NCI-H1417 treated with DMSO at 0.1 percent for 48 hours (cell line): ENCODE measurements at places on chromosomes 16 and 17.

DNA sequence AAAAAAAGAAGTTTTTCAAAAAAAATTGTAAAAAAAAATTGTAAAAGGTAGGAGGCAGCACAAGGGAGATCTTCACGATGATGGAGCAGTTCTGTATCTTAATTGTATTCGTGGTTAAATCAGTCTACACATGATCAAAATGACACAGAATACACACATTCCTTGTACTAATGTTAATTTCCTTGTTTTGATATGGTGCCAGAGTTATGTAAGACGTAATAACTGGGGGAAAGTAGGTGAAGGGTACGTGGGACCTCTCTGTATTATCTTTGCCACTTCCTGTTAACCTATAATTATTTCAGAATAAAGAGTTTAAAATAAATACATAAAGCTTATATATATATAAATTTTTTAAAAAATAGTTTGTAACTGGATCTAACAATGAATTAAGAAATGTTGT is 36.8 kb downstream of the HELZ start:
- DNase-seq: no peak

DNA sequence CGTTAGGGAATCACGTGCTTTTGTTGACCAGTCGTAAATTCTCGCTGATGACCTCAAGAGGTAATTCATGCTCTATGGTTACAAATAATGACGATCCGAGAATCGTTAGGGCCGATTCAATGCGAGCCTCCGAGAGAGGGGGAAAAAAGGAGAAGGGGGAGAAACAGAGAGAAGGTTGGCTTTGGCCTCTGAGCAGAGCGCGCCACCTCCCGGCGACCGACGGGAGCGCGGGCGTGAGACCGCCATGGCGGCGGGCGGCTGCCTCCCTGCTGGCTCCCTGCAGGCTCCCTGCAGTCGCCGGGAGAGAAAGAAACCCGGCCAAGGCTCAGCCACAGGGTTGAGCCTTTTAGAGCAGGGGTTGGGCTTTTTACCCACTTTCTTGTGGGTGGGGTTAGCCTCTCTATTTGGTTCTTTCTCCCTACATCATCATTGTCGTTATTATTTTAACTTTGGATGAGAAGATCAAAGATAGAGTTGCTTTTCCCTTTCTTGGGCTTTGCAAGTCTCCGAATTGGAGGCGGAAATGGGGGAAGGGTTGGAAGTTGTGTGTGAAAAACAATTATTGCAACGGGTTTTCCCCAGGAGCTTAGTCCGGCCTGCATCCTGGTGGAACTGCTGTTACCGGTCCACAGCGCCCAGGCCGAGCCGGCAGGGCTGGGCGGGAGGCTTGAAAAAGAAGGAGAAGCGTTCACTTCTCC is 410 bp upstream of the HOXB5 start:
- peak; percentile 83 for DNase-seq

DNA sequence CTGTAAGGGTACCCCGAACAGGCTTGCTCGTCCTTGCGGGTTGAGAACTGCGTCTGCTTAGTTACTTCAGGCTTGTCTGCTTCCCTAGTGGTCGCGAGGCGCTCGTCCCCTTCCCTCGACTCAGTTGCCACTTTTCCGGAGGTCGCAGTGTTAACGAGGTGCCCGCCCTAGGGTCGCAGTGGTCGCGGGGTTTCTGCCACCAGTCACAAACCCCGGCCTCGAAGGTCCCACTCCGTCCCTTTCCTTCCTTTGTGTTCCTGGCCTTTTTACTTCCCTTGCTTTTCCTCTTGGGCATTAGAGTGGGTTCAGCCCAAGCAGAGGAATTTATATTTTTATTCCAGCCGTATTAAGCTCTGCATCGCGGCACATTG is 299 bp downstream of the NUP85 start:
- DNase-seq: no peak

- DNase-seq: no peak
Measured at GRCh38 chr16:51699686-51700396, 548.8 kb upstream of the SALL1 start.

DNA sequence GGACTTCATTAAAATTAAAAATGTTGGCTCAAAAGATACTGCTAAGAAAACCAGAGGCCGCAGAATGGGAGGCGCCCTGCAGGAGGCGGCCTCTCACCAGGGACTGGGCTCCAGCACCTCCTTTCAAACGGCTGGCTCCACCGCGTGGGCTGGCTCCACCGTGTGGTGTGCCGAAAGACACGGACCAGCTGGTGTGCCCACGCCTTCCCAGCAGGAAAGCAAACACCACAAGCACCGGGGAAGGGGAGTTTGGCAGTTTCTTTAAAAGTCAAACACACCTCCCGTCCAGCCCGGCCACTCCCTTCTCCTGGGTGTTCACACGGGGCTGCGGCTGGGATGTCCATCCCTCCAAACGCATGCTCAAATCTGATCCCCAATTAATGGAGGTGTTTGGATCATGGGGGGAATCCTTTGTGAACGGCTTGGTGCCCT is 13.9 kb downstream of the HAGH start:
- DNase-seq: peak; percentile 17

DNA sequence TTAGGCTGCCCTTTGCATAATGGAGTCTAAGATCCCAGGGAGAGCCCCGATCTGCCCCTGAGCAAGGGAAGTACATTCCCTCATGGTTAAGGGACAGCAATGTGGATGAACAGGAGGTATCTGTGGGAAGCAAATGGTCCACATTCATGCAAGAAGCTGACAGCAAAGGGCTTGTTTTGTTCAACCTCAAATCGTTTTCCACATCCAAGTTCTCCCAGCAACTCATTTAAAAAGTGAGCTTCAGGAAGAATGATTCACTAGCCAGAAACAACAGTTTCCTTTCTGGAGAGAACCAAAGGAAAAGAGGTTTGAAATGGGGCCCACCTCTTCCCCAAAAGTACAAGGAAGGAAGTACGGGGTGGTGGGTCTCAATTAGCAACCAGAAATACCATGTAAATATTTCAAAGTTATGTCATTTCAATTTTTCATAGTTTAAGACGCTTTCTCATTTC is 9.4 kb downstream of the HSPB9 start:
- DNase-seq: no peak

GRCh38 chr16:31356566-31357323 is 1.8 kb downstream of the ITGAX start:
- DNase-seq: no peak

DNA sequence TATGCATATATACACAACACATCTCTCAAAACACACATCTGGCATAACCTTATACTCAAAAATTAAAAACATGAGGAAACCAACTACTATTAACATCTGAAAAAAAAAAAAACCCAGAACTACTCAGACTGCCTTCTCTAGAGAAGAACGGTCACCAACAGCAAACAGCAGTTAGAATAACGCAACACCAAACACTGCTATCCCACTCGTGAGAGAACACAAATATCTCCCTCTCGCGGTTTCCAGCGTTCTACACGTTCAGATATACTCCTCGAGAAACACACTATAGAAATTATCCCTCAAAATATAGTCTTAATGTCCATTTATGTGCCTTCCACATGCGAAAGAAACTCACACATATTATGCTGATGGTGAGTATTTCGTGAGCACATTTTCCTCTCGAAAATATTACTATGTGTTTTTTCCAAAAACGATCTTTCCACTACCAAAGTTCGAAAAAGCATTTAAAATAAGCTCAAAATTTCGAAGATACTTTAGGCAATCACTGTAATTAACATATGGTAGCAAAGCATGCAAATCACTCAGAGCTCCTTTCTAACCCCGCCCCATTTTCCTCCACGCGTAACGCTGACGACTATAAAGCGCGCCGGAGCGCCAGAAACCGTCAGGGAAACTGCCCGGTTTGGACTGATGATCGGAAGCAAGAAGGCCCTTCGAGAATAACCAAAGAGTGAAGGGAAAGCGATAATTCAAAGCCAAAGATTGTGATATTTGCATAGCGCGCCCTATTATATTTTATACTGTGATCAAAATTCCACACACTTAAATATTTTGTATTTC is 60.1 kb downstream of the TEX14 start:
- DNase-seq: peak; percentile 97

DNA sequence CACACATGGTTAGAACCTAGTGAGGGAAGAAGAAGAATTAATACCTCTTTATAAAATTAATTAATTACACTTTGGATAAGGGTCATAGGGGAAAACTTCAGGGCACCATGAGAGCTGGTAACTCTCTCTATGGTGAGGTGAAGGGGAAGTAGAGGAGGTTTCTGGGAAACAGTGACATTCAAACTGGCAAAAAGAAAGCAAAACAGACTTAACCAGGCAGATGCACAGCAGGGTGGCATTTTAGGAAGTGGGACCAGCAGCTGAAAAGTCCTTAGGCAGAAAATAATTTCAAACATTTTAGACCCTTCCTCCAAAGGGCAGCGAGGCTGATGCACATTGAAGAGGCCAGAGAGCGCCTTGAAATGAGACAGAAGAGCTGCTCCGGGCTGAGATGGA is 157.8 kb downstream of the CDH13 start:
- no peak for DNase-seq

DNA sequence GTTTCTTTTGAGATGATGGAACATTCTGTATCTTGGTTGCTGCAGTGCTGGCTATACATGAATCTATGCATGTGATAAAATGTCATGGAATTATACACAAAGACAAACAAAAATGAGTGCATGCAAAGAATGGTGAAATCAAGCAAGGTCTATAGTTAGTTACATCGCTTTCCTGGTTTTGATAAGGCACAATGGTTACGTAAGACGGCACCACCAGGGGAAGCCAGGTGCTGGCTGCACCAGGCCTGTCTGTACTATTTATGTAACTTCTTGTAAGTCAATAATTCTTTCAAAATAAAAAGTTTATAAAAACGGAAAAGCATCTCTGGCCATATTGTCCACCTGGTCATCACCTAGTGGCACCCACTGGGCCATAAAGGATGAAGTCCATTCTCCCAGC is 46.5 kb downstream of the ARHGAP27 start:
- DNase-seq: no peak

DNA sequence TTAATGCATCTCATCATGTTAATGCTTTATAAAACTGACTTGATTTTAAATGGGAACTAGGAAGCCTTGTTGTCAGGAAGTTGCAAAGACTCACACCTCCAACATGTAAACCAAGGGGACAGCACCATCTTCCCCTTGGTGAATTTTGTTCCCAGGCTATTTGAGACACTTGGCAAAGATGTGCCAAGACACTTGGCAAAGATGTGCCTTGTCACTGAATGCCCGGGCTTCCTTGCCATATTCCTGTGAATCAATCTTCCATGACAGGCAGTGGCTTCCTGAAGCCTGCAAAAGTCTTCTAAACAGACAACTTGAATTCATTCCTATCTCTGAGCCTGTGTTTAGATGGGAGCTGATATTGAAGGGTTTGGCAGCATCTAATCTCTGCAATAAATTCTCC is 465.4 kb upstream of the C16orf82 start:
- DNase-seq: no peak

DNA sequence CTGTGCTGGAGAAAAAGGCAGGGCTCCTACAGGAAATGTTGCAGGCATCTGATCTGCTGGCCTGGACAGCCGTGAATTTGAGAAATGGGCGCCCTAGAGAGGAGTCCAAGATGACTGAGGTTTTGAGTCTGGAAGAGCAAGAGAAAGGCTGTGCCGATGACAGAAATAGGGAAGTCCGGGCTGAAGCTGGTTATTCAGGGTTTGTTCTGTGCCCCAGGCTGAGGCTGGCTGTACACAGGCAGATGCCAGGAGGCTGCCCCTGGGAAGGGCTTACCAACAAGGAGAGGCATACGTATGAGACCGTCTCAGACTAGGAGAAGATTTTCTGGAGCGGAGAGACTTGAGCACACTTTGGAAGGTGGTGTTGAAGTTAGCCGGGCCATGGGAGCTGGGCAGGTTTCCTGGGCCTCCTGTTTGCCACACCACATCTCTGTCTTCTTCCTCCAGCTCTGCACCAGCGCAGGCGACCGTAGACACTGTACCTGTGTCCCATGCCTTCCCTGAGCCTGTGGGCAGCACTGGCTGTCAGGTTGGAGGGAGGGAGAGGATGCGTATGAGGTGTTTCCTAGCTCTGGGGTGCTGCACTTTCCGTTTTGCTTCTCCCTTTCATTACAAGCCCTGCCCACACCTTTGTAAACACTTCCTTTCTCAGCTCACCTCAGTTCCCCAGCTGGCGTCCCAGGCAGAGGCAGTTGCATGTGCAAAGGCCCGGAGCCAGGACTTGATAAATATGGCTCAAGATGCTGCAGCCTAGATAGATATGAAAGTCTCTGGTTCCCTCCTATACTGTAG is 80.8 kb downstream of the SPECC1 start:
- DNase-seq: no peak

DNA sequence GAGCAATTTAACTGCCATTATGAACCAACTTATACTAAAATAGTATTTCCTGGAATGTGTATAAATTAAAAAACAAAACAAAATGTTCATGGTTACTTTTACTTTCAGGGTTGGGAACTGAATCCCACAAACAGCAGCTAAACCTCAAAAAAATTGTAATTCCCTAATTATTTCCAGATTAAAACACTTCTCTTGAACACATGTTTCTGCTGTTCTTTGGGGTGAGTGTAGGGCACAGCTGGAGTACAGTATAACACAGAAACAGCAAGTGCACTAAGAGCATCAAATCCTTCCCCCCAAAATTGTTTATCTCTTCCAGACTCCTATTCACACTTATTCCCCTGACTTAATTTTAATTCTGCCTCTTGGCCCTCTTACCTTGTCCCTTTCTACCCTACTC is 56.4 kb downstream of the KANSL1 start:
- DNase-seq: no peak

DNA sequence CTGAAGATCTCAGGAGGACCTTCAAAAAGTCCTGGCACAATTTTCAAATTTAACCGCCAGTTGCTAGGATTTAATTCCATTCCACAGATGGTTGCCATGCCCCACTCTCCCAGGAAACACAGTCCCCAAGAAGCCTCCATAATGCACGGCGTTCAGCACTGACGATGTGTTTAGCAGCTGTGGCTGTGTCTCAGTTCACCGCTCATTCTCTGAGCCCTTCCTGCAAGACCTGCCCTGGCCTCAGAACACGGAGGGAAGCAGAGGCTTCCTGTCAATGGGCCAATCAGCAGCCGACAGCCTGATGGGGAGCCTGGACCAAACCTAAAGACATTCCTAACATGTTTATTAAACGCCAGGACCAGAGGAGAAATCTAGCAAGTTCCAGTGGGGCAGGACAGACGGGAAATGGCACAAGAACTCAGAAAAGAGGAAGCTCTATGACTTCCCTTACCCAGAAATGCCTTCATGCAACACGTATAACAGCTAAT is 4.9 kb downstream of the MYLK3 start:
- no peak for DNase-seq

DNA sequence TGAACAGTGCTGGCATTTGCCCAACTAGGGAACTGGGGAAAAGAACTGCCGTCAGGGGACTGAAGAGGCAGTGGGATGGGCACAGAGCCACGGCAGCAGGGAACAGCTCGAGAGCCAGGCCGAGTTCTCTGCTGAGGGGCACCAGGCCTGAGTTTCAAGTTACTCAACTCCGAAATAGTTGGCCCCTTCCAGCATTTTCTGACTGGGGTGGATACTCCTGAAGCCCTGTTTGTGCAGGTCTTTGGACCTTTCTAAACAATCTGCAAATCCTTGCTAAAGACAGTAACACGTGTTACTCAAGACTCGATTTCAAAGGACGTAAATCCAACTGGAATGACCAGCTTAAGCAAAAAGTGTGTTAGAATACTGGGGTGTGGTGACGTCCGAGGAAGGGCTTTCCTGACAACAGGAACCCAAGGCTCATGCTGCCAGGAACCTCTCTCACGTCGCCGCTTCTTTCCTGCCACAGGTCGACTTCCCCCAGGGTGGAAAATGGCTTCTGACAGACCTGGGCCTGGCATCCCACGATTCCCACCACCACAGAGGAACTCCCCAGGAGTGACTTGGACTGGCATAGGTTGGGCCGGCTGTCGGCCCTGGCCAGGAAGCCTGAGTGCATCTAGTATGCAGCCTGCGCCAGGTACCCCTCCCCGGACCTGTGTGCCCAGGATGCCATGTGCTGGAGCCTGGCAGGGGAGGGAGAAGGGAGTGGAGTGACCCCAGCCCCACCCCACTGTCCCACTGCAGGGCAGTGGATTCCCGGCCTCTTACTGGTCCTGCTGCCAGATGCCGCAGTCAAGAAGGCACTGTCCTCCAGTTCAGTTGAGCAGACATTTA is 71.9 kb downstream of the N4BP1 start:
- no peak for DNase-seq
